ENCODE measurements at places on chromosomes 12 and 14.

- DNase-seq: no peak
These were observed 98.1 kb upstream of the TMPO start for GRCh38 chr12:98417266-98417665.

DNA sequence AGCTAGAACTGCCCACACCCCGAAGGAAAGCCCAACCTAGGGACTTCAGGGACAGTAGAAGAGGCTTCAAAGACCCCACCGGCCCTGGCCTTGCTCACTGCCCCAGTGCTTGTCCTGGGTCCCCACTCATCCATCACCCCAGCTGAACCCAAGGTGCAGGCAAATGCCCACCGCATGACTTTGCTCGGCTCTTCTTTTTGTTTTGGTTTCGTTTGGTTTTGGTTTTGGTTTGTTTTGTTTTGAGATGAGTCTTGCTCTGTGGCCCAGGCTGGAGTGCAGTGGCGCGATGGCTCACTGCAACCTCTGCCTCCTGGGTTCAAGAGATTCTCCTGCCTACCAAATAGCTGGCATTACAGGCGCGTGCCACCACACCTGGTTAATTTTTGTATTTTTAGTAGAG lies 9.0 kb downstream of the CCDC85C start:
- no peak for DNase-seq

DNA sequence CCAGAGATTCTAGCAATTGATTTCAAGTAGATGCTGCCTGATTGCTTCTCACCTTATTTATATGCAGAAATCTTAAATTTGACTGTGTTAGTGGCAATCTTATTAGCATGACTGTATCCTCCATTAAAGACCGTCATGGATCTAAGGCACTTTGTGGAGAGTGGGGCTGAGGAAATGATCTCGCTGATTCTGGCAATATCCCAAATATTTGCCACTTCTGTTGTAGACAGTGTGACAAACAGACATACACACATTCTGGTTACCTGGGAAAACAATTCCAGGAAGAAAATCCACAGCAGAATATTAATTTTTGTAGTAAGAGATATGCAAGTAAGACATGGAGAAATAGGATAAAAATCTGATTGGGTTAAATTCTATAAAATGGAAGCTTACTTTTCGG lies 269.0 kb upstream of the G2E3 start:
- DNase-seq: no peak

GRCh38 chr14:44995770-44996294 lies 33.8 kb downstream of the TOGARAM1 start:
- DNase-seq: no peak
